G401 (cell line): ENCODE measurements at places on chromosomes 2 and 18. TPM values are rescaled to one million over a fixed set of nuclear protein-coding genes. Genes with fewer than 3 reads are reported as not detected.
A peak's percentile ranks its signal among the peaks of the same experiment; 100 is the strongest.

- no peak for DNase-seq
These were observed 32.5 kb downstream of the SLC1A4 start for GRCh38 chr2:65021709-65022108.

GRCh38 chr2:158667586-158667985 lies 127.5 kb upstream of the DAPL1 start:
- peak; percentile 49 for DNase-seq

DNA sequence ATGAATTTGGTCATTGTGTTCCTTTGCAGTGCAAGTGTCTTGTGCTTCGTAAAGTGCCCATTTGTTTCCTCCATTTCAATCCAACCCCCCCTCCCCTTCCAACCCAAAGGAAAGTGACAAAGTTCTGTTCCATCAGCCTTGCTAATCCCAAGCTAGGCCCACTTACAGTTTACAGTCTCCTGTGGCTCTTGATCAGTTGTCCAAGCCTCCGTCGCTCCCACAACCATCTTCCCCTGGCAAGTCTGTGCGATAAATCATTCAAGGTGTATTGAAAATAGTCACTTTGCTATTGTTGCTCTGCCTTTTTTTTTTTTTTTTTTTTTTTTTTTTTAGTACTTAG lies 6.5 kb downstream of the POU3F3 start:
- DNase-seq: peak; percentile 15

DNA sequence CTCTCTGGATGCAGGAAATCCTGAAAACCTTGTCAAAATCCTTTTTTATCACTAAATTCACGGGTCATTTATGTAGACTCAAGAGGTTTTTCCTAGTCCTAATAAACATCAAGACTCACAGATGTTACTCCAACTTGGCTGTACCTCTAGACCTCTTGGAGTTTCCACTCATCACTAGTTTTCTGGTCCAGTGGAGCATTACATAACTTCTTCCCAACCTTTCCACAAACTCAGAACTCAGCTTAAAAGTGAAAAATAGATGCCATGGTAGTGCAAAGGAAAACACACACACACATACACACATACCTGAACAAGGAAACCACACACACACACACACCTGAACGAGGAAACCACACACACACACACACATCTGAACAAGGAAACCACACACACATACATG lies 807.2 kb downstream of the LRP1B start:
- no peak for DNase-seq

Gene CCDC138
- total RNA-seq: 19.1 and 23.0 TPM in 2 replicates
